ENCODE measurements at places on chromosomes 6 and 20. TPM values are rescaled to one million over a fixed set of nuclear protein-coding genes. Genes with fewer than 3 reads are reported as not detected.

DNA sequence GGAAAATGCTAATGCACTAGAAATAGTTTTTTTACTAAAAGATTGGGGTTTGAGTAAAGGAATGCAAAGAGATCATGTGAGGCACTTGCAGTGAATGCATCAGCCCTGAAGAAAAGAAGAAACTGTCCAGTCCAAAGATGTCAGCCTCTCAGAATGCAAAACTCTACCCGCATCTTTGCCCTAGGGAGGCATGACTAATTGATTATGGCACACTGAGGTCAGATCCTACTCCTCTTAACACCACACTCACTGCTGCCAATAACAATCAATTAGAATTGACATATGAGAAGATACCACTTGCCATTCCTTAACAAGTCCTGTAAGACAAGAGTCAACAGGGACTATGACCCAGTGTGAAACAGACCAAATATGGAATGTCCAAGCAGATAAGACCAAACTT lies 262.3 kb upstream of the PLN start:
- no peak for DNase-seq

- no peak for DNase-seq
Observed at GRCh38 chr6:129006724-129007514, 124.0 kb downstream of the LAMA2 start.

DNA sequence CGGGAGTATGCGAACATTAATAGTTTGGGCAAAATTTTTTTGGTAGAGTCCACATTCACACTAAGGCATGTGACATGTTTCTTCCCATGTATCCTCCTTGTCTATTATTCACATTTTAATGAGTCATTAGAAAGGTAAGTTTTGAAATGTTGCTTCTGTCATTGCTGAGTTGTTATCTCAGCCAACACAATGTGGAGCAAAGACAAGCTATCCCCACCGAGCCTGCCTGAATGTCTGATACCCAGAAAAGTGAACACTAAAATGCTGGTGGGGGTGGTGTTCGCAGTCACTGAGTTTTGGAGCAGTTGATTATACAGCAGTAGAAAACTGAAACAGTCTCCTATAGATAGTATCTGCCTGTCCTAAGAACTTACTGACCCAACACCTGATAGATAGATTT lies 68.3 kb upstream of the ASF1A start:
- DNase-seq = no peak

GRCh38 chr6:119079283-119079809 lies 882 bp upstream of the FAM184A start:
- no peak for DNase-seq

SPEF1 gene
- polyA plus RNA-seq = 0.07 TPM

BMP2 gene
- 0.07 TPM for polyA plus RNA-seq

GRCh38 chr6:117409420-117409819 lies 16.3 kb downstream of the ROS1 start:
- no peak for DNase-seq

DNA sequence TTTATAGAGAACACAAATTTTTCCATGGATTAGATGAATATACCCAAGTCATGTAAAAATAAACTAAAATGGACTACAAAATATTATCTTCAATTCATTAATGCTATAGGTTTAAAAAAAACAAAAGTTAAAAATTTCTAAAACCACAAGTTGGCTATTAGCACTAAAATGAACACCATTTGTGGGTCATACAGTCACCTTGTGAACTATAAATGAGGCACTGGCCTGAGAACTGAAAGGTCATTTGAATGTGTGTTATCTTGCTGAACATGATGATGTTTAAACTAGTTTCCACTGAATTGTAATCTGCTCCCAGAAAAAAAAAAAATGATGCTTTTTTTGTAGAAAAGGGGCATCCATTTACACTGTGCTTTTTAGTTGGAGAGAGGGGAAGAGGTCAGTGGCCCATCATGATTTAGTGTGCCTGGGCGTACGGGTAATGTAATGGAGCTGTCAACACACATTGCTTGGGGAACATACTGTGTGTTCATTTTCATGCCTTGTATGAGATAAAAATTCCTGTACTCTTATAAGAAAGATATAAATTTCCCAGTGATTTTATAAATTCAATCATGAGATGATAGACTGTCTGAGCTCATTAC lies 96.6 kb upstream of the FKBP1C start:
- no peak for DNase-seq

CDSN gene
- polyA plus RNA-seq = not detected

WFDC12 gene
- polyA plus RNA-seq = not detected

DNA sequence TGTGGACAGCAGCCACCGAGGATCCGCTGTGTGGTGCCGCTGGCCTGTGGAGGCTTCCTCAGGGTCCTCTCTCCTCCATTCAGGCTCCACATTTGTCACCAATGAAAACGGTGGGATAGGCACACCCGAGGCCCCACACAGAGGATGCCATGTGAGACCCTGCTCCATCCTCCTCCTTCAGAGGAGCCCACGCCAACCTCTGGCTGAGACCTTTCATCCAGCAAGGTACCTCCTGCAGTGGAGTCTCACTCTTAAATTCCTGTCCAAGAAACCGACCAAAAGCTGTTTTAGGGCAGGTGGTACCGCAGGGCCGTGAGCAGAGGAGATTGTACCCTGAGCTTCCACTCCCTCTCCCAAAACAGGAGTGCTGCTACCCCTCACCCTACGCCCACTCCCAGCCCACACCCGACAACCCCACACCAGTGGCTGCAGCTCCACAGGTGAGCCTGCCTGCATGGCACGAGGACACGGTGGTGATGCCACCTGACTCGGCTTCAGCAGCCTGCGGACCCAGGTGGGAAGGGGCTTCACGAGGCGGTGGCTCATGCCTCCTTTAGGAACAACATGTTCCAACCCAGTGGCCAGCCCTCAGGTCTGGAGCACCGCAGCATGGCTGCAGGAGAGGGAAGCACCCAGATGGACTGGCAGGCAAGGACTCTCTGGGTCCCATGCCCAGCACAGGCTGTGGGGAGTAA lies 237.6 kb upstream of the AFDN start:
- no peak for DNase-seq

DNA sequence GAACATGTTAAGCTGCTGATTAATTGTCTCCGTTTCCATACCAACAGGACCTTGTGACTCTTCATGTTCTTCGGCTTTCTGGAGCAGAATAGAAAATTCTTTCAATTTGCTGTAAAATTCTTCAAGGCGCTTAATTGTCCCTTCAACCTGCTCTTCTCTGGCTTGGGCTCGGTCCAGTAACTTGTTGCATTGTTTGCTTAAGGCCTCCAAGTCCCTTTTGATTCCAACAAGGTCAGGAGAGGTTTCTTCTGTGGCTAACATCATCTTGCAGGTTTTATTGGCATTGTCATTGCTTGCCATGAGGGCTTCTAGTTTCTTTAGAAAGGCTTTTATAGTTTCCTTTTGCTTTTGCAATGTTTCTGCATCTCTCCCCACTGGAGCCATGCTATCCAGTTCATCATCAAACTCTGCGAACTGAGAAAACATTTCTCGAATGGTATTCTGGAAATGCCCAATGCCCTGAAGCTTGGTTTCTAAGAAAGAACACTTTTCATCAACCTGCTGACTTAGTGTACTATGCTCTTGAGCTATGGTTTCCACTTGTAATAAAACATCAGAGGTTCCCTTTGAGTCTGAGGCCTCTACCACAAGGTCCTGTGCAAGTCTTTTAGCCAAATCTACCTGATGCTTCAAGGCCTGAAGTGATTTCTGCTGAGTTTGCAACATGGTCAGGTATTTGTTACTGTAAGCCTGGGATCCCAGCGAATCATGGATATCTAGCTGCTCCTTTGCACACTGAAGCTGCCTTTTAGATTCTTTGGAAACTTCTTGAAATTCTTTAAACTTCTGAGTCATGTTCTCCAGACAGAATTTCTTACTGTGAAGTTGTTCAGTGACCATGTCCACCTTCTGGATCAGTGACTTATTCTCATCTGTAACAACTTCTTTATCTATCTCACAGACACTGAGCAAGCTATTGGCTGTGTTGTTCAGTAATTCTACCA lies 90.2 kb downstream of the DST start:
- no peak for DNase-seq

PLTP gene
- 22.0 TPM for polyA plus RNA-seq

DNA sequence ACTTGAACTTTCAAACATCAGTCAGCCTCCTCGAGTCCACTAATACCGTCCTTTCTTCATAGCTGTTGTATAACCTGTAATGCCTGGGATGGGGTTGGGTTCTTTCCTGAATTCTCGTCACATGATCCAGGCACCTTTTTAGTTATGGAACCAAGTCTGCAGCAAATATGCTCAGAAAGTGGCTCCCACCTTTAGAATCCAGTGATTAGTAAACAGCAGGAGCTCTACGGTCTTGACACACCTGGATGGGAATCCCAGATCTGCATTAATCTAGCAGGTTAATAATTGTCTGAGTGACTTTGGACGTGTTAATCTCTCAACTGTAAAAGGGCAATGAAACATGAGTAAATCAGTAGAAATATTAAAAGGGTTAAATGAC lies 729 bp upstream of the ZHX3 start:
- DNase-seq = no peak

DNA sequence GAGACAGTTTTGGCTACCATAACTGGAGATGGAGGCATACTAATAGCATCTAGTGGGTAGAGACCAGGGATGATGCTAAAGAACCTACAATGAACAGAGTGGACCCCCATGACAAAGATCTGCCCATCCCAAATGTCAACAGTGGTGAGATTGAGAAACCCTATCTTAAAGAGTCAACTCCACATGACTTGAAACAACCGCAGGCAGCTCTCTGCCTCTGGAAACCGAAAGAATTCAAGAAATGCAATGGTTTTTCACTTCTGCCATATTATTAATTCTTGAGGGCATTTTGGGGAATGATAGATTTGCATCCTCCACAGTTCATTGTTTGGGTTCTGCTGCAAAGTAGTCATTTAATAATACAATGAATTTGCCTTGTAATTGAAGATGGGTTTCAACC lies 463.4 kb downstream of the MAFB start:
- DNase-seq = no peak
